ENCODE measurements at places on chromosomes 2 and 18.

DNA sequence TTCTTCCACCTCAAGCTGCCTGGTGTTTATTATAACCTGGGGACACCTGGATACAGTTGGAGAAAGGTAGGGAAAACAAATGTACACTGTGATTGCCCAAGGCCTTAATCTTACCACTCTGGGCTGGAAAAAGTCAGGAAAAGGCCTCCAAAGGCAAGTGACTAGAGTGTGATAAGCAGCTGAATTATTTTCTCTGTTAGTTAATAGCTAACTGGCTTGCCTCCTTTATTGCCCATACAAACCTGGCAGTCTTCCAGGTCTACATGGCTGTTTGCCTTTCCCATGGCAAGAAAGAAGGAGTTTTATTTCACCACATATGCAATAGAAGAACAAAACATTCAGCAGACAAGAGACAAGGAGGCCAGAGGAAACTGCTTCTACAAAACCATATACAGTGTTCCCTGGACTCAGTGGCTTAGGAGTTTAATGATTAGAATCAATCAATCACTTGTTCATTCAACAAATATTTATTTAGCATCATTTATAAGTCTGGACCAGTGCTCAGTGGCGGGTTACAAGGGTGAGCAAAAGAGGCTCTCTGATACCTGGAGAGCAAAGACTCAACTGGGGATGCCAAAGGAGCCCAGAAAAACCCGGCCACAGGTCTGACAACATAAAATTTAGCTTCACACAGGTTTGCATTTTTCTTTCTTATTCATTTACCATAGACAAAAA, 27.5 kb upstream of the SUCLG1 start:
- no peak for DNase-seq

GRCh38 chr2:113895301-113895700, 5.4 kb downstream of the ACTR3 start:
- no peak for DNase-seq

DNA sequence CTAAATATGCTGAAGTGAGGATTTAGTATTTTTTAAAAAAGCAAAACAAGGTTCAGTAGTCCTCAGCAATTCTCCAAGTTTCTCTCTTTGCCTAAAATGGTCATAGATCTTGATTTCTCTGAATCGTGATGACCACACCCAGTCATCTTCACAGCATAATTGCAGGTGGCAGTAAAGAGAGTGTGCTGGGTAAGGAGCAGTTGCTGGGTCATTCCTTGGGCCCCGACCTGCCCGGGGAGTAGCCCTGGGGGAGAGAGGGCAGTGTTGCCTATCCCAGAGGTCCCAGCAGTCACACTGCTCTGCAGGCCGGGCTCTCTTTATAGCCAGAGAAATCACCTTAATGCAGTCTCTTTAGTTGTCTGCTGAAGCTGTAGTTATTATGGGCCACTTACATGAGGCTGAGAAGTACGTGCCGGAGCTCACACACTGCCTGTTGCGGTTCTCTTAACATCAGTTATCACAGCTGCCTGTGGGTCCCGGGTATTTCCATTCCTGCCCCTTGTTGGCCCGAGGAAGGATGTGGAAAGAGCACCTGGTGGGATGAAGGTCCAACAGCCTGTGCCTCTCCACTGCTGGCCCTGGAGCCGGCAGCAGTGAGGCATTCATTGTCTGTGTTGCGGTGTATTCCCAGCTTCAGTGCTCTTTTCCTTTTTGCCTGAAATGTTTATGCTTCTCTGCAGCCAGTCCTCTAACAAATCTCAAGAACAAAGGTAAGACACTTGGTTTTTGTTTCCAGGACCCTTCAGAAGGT, 230.1 kb downstream of the ALPK2 start:
- no peak for DNase-seq

GRCh38 chr18:39230086-39230803, 1664.6 kb upstream of the CELF4 start:
- DNase-seq, result no peak

GRCh38 chr2:120442923-120443571, 97.1 kb downstream of the INHBB start:
- DNase-seq, result no peak

GRCh38 chr2:122255924-122256323, 500.5 kb downstream of the TSN start:
- no peak for DNase-seq

DNA sequence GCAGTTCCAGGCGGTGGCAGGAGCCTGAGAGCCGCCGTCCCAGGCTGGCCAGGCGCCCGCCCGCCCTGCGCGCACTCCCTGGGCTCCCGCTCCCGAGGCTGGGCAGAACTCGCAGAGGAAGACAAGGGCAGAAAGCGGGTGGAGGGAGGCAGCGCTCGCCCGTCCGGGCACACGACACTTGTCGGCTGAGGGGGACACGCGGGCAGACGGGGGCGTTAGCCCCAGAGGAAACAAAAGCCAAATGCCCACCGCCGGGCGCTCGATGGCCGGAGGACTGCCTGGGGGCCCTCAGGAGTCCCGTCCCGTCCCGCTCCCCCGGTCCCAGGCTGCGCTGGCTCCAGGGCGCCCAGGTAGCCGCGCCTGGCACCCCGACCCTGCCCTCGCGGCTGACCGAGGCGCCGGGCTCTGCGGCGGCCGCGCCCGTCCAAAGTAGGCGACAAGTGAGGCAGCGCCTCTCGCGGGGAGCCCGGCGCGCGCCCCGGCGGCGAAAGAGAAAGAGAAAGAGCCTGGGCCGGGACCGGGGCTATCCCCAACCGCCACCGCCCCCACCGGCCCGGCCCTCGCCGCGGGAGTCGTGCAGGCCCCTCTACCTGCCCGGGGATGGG, 491 bp downstream of the L3MBTL4 start:
- DNase-seq, result no peak

GRCh38 chr2:231713730-231714638, 5.7 kb downstream of the PTMA start:
- peak; percentile 85 for DNase-seq

- no peak for DNase-seq
These were observed 17.4 kb downstream of the AGAP1 start for GRCh38 chr2:235511187-235511661.

GRCh38 chr2:121211251-121211650, 73.8 kb downstream of the TFCP2L1 start:
- no peak for DNase-seq

GRCh38 chr2:118371515-118371914, 283.2 kb downstream of the INSIG2 start:
- DNase-seq, result no peak

GRCh38 chr2:177338177-177338721, 54.3 kb upstream of the AGPS start:
- DNase-seq, result no peak

GRCh38 chr18:61951396-61951795, 58.6 kb upstream of the RNF152 start:
- no peak for DNase-seq

DNA sequence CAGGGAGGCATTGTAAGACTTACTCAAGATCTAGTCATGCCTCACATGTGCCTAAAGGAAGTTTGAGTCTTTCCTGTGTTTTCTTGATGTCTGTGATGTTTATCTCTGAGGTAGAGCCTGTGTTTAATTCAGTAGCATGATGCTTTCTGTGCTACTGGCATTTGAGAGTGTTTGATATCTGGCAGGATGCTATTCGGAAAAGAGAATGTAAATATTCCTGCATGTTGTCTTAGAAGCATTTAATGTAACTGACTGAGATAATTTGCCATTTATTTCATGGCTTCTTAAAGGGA, 58.8 kb downstream of the GREB1L start:
- DNase-seq, result no peak

DNA sequence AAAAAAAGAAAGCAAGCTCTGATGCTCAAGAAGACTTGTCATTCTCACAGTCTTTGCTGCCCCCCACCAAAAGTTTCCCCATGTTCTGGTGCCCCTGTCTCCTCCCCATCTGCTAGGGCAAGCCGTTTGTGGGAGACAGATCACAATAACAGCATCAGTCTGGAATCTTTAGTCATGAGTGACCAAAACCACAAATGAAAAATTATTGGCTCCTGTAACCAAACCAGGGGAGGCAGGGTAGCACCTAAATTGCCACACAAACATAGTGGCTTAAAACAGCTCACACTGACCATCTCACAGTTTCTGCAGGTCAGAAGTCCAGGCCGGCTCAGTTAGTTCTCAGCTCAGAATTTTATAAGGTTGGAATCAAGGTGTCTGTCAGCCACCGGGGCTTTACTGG, 9.1 kb upstream of the B3GNT7 start:
- no peak for DNase-seq

- no peak for DNase-seq
These were observed 12.2 kb downstream of the CCDC68 start for GRCh38 chr18:54947091-54947490.

- DNase-seq, result no peak
These were observed 110.9 kb downstream of the PTRHD1 start for GRCh38 chr2:24682304-24682703.

- DNase-seq, result no peak
These were observed 171.2 kb downstream of the ERBB4 start for GRCh38 chr2:212367431-212367830.

- DNase-seq, result no peak
These were observed 1.3 kb downstream of the LIPG start for GRCh38 chr18:49563130-49563540.

- no peak for DNase-seq
These were observed 117.0 kb downstream of the PKP4 start for GRCh38 chr2:158573739-158574138.

DNA sequence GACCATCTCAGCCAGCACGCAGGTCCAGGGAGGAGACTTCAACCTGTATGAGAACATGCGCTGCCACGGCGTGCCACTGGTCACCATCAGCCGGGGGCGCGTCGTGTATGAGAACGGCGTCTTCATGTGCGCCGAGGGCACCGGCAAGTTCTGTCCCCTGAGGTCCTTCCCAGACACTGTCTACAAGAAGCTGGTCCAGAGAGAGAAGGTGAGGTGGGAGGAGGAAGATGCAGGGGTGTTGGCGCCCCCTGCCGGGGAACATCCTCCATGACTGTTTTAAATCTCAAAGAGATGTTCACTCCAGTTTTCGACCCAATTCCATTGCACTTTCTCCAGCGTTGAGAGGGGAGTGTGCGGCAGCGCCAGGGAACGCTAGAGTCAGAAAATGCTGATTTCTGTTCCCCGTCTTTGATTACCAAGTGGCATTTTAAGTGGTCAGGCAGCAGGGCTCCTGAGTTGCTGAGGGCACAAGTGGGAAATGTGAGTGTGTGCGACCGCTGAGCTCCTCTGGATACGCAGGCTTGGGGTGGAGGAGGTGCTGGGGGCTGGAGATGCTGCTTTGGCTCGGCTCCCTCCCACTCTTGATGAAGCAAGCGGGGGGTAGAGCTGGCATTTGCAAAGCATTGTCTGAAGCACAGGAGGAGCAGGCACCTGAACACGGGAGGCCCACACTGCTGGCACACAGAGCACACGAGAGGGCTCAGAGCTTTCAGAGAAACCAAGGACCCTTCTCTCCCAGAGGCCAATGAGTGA, 27.7 kb upstream of the MAPRE3 start:
- DNase-seq, result peak; percentile 48

GRCh38 chr2:134411828-134412638, 158.2 kb downstream of the MGAT5 start:
- peak; percentile 56 for DNase-seq

GRCh38 chr18:63329431-63330145, 10.0 kb upstream of the BCL2 start:
- DNase-seq, result no peak

DNA sequence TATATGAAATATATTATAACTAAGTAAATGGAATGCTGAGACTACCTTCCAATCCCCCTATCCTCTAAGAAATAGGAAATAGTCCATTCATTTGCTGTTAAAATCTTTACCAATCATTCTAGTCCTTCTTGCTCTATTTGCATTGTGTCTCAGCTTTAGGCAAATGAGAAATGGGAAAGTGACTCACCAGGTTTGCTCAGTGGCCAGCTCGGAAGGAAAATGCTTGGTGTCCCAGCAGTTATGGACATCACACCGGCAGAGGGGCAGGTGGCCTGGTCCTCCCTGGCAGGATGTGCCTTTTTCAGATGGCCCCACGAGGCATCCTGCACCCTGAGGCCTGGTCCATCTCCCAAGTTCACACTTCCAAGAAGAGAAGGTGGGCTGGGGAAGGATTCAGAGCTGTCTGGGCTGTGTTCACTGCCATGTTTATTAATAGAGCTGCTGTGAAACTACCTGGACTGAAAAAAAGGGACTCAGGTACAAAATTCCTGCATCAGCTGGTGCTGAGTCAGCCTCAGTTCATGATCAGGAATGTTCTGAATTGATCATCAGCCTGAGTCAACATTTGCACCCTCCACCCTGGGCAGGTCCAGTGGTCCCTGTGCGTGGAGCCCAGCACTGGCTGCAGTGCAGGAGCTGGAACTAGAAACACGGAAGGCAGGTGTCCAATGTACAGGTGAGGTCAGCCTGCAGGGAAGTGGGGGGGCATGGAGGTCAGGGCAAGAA, 60.1 kb upstream of the ARL4C start:
- no peak for DNase-seq

GRCh38 chr2:168801961-168802858, at the start of gene NOSTRIN:
TSS of gene NOSTRIN (plus strand) at chr2:168802637. CDS start at chr2:168802647, 10 bp downstream.
- no peak for DNase-seq

DNA sequence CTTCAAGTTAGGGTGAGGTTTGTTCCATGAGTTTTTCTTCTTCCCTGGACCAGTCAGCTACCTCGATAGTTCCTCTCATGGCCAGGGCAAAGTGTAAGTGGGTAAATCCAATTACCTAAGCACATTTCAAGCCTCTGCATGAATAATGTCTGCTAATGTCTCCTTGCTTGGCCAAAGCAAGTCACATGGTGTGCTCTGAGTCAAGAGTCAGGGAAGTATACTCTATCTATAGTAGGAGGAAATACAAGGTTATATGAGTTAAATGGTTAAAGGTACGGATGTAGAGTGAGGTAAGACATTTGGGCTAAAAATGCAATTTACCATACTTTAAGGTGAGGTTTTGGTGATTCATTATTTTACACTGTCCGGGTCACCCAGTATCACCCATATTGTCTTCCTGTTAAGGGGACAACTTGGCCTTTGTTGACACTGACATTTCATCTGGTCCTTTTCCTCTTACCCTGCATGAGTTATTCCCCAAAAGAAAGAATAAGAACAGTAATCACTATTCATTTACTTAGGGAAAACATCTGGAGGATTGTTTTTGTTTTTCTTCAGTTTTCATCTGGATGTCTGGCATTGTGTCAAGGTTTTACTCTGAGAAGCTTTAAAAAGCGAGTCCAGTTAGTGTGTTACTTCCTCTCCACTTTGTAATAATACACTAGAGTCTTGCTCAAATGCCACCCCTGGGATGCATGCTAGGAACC, 405.5 kb downstream of the RND3 start:
- no peak for DNase-seq

DNA sequence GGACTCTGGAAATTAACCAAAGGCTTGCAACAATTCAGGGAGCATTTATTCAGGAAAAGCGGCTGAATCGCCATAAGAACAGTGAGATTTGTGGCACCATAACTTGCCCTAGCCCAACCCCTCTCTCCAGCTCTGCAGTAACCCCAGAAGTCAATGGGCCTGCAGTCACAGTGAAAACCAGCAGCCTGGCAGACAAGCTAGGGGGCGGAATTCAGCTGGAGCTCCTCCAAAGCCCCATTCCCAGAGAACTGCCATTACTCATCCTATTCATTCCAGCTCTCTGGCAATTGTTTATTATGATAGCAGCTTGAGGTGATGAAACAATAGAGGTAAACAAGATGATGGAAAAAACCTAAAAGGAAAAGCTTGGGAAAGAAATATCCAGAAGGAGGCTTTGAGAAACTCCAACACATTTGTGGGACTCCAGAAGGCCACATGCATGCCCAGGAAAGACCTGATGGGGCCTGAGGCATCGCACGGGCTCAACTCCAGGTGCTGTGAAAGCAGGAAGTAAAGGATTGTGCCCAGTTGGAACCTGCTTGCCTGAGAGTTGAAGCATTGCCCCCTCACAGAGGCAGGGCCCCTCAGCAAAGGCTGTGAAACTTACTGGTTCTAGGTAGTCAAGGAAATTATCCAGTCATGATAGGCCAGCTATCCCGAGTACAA, 126.7 kb downstream of the TWIST2 start:
- DNase-seq, result no peak

Data from activated CD4-positive, alpha-beta T cell treated with anti-CD3 and anti-CD28 coated beads for 1 hour (primary cell).